NCI-H1436 (cell line): ENCODE measurements at places on chromosomes 2 and 18.

- DNase-seq, result no peak
Measured at GRCh38 chr2:123438675-123439074, 586.4 kb upstream of the CNTNAP5 start.

DNA sequence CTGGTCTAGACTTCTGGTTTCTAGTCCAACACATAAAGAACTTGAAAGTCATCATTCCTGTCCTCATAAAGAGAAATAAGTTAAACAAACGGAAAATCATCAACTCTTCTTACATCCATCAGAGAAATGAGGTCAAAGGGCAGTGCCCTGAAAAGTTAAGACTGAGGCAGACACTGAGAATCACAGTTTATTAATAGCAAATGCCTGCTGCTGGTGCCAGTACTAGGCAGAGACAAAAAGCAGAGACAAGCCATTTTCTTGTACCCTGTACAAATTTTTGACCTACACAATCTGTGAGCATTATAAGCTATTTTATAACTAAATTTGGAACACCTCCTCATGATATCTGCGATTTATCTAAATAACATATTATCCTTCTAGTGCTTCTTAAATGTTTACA lies 36.8 kb downstream of the ATF2 start:
- DNase-seq, result no peak

DNA sequence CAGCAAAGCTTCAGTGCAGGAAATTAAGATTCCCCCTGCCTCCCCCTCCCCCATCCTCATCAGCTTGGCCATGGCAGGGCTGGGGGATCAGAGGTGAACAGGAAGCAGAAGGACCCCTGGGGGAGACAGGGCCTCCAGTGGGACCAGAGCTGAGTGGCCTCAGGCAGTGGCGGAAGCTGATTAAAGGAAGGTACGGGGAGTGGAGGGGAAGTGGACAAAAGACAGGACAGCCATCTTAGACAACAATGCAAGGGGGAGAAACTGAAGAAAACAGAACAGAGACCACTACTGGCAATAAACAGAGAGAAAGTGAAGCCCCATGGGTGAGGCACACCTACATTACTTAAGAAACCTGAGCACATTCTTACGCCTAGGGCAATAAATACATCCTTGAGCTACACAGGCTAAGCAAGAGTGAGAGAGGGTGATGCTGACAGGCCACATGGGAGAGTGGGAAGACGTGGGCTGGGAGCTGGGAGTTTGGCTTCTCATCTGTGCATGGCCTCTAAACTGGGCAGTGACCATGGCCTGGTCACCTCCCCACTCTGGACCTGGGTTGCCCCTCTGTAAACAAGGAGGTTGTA lies 59.6 kb downstream of the BCL11A start:
- no peak for DNase-seq

DNA sequence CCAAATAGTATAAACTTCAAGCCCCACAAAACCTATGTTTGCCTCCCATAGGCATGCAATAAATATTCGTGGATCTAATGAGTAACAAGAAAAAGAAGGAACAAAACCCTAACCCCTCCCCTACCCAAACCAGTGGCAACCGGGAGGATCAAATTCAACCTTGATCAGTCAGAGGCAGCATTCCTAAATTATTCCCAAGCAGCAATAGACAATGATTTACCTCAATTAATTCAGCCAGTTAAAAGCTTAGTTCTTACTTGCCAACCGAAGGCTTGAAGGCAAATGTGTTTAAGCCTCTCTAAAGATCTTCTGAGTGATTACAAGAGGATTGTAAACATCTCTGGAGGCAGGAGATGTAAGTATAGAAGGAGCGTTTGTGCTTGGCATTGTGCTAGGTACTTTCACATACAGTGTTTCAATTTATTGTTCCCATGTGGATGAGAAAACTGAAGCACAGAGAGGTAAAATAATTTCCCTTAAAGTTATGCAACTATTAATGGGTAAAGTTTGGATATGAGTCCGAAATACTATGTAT lies 197.7 kb downstream of the MTX2 start:
- no peak for DNase-seq

DNA sequence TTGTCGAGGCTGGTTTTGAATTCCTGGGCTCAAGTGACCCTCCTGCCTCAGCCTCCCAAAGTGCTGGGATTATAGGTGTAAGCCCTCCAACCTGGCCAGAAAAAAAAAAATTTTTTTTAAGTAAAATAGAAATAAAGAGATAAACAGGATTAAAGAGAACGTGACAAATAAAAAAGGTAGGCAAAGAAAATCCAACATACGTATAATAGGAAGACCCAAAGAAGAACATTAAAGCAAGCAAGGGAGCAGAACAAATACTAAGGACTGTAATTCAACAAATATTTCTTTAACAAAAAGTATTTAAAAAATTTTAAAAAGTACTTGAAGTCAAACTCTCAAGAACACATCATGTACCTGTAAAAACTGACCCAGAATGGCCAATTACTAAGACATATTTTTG lies 56.4 kb downstream of the PTPN2 start:
- no peak for DNase-seq

GRCh38 chr18:8741117-8741516 lies 35.8 kb downstream of the MTCL1 start:
- DNase-seq, result no peak
